ENCODE measurements at places on chromosomes 7 and 10.

GRCh38 chr7:36348256-36348655 is 41.4 kb upstream of the ANLN start:
- no peak for DNase-seq

DNA sequence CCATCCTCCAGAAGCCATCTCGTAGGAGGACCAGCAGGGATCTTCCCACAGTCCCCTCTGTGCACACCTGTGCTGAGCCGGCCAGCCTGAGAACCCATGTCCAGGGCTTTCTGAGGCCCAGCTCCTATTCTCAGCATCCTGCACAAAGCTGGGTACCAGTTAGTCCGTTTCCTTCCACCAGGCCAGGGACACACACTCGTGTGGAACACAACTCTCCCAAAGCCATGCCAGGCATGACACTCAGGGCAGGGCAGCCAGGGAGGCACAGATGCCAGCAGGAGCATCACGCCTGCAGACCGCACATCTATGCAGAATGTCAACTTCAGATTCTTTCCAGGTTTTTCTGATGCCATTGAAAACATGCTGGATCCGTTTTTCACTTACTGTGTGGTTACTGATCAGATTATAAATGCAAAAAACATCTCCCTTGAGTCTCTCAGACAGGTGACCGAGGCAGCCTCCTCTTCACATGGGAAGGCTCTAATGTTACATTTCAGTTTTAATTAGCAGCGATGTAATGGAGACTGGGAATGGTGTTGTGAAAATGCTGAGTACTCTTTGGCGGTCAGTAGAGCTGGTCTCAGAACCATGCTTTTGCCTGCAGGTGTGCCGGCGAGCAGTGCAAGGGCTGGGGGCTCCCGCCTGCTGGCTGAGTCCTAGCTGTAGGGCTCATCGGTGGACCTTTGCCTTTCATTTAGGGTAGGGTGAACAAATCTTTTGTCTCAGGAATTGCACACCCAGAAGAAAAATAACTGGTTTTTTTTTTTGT is 3.3 kb upstream of the SUN1 start:
- no peak for DNase-seq

- DNase-seq, result no peak
These were observed 59.1 kb downstream of the BPGM start for GRCh38 chr7:134705716-134706115.

DNA sequence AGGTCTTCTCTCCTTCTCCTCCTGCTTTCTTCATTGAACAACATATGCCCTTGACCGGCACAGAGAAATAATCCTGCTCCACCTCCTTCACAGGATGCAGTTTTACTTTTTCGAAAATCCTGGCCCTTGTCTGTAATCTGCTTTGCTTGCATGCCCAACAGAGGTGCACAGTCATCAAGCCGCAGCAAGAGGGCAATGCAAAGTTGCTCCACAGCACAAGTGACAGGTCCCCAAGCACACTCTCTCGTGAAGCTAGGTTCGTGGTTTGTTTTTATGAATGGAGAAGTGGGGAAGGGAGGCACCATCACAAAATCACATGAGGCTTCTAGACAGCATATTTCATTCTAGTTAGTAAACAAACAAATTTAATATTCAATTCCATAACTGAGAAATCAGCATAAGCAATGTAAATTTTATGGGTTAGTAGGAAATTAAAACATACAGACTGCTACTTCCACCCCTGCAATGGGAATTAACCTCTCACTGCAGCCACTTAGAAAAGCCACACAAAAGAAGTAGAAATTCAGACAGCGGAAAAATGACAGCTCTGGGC is 178.8 kb downstream of the TPK1 start:
- DNase-seq, result no peak

GRCh38 chr10:65742906-65743305 is 1182.9 kb upstream of the LRRTM3 start:
- no peak for DNase-seq

DNA sequence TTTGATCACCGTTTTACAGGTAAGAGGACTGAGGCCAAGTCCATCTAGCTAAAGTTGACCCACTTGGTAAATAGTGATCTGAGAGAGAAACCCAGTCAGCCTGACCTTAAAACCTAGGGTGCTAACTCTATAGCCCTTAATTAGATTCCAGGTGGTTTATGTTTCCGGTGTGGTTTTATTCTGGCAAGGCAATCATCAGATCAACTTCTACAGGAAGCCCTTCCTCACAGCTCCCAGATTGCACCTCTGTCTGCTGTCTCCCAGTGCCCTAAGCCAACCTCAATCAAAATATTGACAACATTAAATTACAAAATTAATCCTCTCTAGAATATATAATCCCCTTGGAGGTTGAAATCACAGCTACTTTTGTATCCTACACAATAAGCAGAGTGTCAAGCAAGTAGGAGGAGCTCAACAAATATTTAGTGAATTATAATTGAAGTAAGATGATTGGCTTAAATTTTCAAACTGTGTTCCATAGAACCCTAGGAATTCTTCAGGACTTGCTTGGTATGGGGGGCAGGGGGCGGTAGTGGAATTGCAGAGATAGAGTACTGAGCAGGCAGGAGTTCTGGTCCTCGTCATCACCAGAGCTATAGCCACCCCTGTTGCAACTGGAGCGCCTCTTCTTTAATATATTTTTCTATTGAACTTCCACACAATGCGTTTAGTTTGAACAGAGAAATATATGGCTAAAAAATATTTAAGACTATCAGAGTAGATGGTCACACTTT is 692.8 kb upstream of the LRRN3 start:
- no peak for DNase-seq

DNA sequence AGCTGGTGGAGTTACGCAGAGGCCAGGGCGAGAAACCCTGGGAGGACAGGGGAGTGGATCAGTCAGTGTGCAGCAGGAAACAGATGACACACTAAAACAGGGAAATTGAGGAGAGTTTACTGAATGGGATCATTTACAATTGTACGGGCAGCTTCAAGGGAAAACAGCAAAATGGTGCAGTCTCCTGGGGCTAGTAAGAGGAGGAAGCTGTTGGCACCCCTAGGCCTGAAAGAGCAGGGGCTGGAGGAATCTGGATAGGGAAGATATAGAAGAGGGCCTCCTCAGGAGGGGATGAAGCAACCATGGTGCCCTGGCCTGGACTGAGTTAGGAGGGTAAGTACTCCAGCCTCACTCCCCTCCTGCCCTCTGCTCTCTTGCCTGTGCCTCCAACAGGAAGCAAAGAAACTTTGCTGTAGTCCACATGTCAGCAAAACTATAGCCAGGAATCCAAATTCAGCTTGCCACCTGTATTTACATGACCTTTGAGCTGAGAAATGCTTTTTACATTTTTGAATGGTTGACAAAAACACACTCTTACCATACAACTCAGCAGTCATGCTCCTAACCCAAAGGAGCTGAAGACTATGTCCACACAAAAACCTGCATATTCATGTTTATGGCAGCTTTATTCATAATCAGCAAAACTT is 52.3 kb upstream of the OPN4 start:
- no peak for DNase-seq

DNA sequence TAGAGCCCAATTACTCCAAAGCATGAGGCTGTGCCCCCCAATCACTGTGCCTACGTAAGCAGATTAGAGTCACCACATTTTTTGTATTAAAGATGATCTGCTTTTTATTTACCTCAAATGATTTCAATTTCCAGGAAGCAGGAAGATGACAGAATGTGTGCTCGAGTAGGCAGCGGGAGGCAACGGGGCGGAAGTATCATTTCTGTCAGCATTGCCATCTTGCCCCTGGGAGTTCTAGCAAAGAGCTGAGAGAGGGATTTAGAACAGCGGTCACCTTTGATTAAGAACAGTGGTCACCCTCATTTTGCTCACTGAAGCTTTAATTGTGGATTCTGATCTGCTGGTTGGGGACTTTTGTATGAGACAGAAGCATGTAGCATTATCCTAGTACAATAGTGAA is 117.1 kb upstream of the FAM13C start:
- no peak for DNase-seq

DNA sequence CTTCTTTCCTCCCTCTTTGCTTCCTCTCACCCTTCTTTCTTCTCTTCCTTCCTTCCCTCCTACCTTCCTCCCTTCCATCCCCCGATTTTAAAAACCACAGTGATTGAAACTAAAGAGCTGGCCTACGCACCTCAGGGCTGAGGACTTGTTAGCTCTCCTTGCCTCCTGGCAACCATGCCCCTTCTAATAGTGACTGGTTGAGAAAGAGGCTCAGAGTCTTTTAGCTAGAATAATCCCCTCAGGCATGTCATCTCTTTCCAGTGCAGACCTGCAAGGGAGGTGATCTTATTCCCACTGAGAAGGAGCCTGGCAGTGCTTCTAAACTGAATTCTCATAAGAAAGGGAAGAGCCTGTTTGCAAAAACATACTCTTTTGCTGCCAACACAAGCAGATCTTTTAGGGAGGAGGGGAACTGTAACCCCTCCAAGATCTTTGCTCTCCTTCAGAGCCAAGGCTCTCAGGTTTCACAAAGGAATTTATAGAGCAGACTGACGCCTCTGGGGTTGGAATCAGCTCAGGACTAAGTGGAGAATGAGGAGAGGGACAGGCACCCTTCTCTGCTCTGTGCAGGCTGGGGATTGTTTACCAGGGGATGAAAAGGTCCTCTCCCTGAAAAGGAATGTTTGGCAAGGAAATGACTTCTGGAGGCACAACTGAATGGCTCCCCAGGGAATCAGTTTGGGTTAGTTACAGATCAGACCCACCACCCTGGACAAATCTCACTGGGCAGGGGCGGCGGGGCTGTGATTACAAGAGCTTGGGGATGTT is 9.4 kb upstream of the ANKRD1 start:
- DNase-seq, result no peak

- DNase-seq, result no peak
These were observed 139.4 kb downstream of the DKK1 start for GRCh38 chr10:52453501-52453900.

GRCh38 chr10:87038286-87038717 is 18.2 kb downstream of the FAM25A start:
- no peak for DNase-seq

- DNase-seq, result no peak
These were observed 33.1 kb upstream of the GALNT11 start for GRCh38 chr7:151992375-151992774.

- no peak for DNase-seq
These were observed 22.0 kb upstream of the IMPDH1 start for GRCh38 chr7:128431754-128432153.

GRCh38 chr7:127928852-127929251 is 102.4 kb downstream of the LRRC4 start:
- DNase-seq, result no peak

DNA sequence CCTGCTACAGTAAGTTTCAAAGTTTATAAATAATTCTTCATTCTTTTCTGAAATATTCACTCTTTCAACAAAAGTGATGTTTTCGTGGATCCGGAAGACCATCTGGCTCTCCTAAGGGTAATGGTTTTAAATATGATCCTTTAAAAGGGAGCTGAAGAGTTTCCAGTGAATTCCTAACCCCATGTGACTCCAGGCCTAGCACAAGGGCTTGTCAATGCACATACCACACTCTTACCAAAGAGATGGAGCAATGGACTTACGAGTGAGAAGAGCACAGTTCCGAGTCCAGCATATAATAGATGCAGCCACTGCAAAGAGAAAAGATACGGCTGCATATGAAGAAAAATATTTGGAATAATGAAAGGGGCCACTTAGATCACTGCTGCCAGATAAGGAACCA is 32.1 kb upstream of the GATAD1 start:
- DNase-seq, result no peak

GRCh38 chr7:105387508-105388355 is 989 bp downstream of the SRPK2 start:
- DNase-seq, result no peak

DNA sequence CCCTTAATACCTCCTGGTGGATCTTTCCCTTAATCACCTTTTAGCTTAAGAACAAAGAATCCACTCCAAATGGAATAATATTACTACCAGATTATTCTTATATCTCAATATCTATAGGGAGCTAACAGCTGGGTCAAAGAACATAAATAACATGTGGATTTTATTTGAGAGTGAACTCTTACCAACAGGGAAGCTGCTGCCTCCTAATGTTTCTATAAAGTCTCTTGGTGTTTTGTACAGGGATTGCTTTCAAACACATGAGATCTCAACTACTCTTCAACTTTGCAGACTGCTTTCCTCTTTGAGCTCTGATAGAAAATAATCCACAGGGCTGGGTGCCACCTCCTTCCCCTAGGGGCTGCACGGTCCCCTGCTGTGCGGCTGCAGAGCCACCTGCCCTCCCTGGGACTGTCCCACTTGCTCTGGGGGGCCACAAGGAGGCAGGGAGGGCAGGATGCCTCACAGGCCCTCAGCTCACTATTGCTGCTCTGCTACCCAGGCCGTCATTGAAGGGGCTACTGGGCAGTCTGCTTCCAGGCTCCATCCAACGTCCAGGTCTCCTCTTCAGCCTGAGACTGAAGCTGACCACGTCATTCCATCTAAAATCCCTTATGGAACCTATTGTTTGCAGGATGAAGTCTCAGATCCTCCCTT is 191.2 kb downstream of the CXCL12 start:
- DNase-seq, result no peak

- DNase-seq, result no peak
These were observed 2.2 kb downstream of the STN1 start for GRCh38 chr10:103915796-103916195.

- DNase-seq, result peak; percentile 37
These were observed 96.3 kb downstream of the DNAJB6 start for GRCh38 chr7:157432957-157433576.

- DNase-seq, result peak; percentile 54
These were observed 3.1 kb upstream of the CUX1 start for GRCh38 chr7:101814081-101814990.

DNA sequence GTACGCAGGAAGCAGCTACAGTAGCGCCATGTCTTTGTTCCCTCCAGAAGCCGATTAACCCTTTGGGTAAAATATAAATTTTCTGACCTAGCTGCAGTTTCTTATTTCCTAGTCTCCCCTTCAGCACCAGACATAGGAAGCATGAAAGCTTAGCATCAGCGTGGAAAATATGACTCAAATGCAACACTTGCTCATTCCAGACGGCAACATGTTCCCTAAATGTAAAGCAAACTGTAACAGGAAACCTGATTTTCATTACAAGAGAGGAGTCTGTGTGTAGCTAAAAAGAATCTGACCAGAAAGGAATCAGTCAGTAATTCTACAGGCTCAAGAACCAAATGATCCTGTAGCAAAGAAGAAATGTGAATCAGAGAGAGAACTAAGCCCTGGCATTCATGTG is 219.2 kb downstream of the C7orf25 start:
- no peak for DNase-seq

DNA sequence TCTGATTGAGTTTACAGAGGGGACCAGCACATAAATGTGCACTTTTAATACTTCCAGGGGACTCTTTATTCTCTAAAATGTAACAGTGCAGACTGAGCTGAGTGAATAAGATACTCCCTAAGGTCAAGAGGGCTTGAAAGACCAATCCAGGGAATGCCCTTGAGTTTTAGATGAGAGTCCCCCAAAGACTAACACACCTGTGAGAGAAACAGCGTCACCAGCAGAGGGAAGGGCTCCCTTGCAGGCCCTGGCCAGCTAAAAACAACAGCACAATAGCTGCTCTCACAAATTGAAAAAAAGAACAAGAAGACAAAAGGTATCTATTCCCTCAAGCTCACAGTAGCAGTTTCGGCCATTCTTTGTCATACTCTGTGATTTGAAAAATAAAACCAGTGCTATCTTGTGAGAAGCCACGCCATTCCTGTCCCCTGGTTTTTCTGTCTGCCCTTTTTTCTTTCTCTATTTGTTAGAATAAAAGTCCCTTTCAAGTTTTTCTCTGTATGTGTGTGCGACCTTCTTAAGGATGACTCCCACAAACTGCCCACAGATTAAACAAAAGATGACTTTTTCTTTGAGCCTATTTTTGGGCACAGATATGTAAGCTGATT is 230.4 kb upstream of the BMPER start:
- no peak for DNase-seq
